ENCODE measurements at places on chromosomes 3 and 15.
A peak's percentile ranks its signal among the peaks of the same experiment; 100 is the strongest.

- no peak for DNase-seq
Measured at GRCh38 chr3:169383770-169384169, 279.7 kb downstream of the MECOM start.

DNA sequence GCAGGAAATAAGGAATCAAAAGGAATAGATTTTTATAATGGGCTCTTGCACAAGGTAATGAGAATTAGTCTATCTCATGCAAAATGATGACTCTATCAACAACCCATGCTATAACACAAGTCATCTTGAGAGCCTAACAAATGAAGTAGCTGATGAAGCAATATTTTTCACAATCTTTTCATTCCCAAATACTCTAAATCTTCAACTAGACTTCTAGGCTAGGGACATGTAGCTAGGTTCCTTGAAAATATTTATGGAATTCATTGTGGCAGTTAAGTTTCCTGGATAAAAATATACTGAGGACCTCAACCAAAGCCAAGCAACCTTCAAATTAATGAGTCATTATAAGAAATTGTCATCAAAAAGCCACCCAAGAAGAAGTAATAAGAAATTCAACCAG, 55.4 kb downstream of the DCBLD2 start:
- no peak for DNase-seq

- DNase-seq = peak; percentile 18
Measured at GRCh38 chr3:156633335-156633734, 41.1 kb upstream of the TIPARP start.

GRCh38 chr3:5192571-5193365, 5.3 kb downstream of the EDEM1 start:
- DNase-seq = no peak

- DNase-seq = peak; percentile 78
Measured at GRCh38 chr3:181709537-181710279, 2.0 kb upstream of the SOX2 start.

- DNase-seq = no peak
Measured at GRCh38 chr3:33035596-33035995, 61.4 kb downstream of the GLB1 start.

DNA sequence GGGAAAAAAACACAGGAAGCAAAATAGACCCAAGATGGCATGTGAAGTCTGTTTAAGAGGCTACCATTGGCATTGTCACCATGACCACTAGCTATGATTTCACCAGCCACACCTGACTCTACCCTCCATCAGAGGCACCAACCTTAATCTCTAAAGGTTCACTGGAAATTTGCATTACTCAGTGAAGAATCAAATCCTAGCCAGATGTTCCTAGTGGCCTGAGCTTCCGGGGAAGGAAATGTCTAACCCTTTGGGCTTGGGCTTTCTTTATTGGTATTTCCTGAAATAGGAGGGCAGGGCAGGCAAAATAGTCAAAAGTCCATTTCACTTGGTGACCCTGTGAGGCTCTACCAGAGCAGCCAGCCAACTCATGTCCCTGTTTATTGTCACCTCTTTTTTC, 110.9 kb upstream of the PHLDB2 start:
- no peak for DNase-seq

- no peak for DNase-seq
Measured at GRCh38 chr15:67732671-67733374, 92.5 kb upstream of the SKOR1 start.

GRCh38 chr15:62994975-62995681, 47.4 kb upstream of the TPM1 start:
- DNase-seq = no peak

DNA sequence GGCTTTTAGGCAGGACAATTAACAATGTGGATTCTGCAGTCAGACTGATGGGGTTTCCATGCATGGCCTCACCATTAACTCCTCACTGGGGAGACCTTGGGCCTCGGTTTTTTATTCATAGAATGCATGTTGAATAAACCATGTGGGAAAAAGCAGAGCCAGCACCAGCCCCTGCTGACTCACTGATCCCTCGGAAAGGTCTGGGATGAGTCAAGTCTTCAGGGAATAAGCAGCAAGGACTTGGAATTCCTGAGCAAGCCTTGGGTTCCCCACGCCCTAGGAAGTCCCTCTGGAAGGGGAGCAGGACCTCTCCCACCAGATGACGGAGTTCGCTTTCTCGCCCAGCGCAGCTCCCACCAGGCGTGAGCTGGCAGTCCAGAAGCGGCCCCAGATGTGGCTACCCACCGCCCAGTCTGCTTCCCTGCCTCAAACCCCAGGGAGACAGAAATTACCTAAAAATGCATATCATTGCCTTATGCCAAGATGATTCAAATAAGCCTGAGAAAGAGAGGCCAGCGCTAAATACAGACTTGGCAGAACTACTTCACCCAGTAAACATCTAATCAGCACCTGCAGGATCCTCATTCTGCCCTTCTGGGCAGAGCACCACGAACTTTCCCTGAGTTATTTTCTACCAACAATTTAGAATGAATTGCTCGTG, 45.4 kb downstream of the BTD start:
- DNase-seq = no peak

GRCh38 chr3:125374501-125374995, 577 bp downstream of the ZNF148 start:
- peak; percentile 11 for DNase-seq

GRCh38 chr3:175357758-175358157, 498.6 kb downstream of the NAALADL2 start:
- DNase-seq = no peak

- DNase-seq = no peak
Measured at GRCh38 chr3:122497425-122497824, 17.3 kb downstream of the KPNA1 start.

GRCh38 chr3:149716984-149717383, 35.3 kb downstream of the COMMD2 start:
- no peak for DNase-seq

GRCh38 chr15:99850517-99850916, 117.3 kb upstream of the LYSMD4 start:
- no peak for DNase-seq

DNA sequence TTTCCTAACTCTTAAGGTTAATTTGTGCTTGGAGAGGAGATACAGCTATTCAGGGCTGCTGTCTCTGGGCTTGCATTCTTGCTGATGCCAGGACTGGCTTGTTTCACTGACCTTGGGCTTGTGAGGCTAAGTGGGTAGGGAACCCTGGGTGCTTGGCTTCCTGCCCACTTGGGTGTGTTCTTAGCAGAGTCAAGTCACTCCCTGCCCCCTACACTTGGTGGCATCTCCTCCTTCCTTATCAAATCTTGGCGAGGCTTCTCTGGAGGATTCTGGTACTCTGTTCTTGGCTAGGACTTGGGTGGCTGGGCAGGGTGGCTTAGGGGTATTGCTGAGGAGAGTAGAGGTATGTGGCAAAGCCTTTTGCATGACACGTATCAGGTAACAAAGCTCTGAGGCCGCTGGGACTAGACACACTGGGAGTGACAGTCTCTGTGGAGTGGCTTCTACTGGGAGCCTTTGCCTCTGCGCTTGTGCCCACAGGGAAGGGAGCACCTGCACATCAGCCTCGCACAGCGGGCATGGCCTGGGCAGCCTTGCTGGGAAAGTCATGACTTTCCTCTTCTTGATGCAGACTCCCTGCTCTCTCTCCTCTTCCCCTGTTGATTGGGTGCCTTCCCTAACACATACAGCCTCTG, 41.8 kb downstream of the CHCHD6 start:
- no peak for DNase-seq

DNA sequence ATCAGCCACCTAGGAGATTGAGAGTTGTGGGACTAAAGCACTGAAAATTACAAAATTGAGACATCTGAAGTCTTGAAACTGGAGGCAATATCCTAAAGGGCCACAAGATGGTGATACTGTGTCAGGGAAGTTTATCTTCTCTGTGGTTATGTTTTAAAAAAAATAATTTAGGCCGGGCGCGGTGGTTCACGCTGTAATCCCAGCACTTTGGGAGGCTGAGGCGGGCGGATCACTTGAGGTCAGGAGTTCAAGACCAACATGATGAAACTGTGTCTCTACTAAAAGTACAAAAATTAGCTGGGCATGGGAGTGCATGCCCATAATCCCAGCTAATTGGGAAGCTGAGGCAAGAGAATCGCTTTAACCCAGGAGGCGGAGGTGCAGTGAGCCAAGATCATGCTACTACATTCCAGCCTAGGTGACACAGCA, 17.9 kb upstream of the NIT2 start:
- no peak for DNase-seq

GRCh38 chr3:174884776-174885568, 25.8 kb downstream of the NAALADL2 start:
- DNase-seq = no peak

GRCh38 chr15:36785396-36785795, 206.0 kb downstream of the CDIN1 start:
- no peak for DNase-seq

DNA sequence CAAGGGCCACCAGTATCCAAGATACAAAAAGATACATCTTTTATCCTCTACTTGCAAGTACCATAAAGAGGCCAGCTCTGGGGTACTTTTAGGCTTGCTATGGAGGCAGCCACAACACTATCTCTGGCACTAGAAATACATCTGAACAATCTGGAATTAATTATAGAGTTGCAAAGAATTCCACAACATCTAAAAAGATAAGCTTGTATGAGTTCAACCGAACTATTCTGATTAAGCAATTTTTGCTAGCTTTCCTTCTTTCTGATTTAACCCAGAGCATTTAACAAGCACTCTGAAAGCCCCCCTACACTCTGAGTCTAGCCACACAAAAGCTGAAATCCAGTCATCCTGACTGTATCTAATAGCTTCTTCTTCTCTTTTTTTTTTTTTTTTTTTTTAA, 95.4 kb downstream of the FRMD5 start:
- DNase-seq = no peak

DNA sequence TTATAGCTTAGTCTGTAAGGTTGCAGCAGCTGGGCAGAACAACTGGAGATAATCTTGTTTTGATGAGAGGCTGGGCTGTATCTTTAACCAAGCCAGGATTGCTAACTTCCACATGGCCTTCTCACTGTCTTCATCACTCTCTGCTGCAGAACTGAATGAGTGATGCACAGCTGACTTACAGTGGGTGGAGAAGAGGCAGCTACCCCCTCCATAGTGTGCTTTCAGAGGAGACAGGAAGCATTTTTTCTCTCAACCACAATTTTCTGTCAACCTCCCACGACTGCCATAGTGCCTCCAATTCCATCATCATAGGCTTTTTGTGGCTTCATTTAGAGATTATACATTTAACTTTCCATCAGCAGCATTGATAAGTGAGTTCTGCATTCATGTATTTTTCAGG, 168.2 kb downstream of the CLSTN2 start:
- DNase-seq = no peak

DNA sequence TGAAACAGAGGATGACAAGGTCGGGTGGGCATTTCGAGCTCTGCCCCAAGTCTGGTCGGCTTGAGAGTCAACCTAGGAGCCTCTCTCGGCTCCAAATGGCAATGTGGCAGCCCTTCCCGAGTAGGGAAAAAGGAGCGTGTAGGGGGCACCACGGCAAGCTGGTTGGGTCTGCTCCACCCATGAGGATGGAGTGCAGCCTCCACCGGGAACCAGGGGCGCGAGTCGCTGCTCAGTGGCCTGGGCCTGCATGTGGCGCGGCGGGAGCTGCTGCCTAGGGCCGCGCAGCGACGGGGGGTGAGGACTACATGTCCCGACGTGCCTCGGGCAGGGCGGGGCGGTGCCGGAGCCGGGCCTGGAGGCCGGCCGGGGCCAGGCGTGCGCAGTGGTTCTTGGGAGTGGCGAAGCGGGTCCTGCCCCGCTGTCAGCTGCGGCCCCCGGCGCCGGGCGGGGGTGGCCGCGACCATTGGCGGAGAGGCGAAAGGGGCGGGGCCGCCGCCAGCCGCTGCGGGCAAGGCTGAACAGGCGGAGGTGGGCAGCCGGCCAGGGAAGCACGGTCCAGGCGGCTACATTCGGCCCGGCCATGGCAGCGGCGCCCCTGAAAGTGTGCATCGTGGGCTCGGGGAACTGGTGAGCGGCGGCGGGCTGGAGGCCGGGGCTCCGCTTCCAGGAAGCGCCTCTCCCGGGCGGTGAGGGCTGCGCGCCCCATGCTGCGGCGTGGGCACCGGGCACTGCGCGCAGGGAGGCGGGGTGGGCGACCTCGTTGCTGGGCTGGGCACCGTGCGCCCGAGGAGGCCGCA, at the start of gene GPD1L:
TSS of gene GPD1L (plus strand) at position 489 of the 797 bp plus-strand sequence. CDS start at position 581, 92 bp downstream.
- peak; percentile 94 for DNase-seq

- no peak for DNase-seq
Measured at GRCh38 chr3:36784138-36784635, 19.8 kb upstream of the DCLK3 start.

GRCh38 chr3:71518089-71518488, 65.4 kb downstream of the FOXP1 start:
- DNase-seq = no peak

DNA sequence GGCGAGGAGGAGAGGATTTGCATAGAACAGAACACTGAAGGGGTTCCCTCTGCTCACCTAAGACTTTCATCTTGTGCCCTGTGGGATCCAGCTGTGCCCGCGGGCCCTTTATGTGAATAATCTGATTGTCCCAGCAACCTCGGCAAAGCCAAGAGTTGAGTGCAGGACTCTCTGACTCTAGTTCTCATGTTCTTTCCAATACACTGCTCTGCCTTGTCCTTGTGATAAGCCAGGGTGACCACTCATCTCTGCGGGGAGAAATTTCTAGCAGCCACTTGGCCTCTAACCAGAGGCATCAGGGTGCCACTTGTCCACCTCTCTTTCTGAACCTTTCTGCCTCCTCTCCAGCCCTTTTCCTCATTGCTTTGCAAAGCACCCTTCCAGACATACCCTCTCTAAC, 31.8 kb downstream of the AQP9 start:
- DNase-seq = no peak

DNA sequence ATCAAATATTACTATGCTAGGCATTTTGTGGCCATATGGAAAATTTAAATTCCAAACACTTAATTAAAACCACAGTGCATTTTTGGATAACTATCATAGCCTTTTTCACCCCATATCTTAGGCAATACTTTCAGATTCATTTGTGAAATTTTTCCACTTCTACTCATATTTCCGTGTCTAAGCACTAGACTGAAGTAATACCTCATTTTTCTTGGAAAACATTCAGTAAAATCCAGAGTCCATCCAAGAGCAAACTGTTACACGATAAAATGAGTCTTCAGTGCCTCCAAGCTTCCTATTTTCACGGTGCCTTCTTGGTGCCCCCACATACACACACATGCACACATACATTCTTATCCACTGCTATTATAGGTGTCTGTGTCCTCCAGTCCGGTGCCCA, 845.9 kb downstream of the TBL1XR1 start:
- DNase-seq = no peak

GRCh38 chr3:193768070-193768394, 175.0 kb downstream of the OPA1 start:
- DNase-seq = no peak

DNA sequence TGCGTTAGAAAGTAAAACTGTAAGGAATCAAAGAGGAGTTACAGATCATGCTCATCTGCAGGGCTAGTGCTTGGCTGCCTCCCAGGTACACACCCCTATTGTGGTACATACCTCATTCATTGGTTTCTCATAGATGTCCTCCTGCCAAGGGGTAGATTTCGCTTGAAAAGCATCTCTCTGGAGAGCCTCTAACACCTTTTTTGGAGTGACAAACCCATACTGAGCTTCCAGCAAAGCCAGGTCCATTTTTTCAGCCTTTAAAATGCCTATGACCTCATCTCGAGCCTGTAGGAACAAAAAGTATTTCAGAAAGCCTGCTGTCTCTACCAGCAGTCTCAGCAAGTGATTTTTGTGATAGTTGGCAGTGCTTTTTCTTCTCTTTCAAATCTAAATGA, 112.1 kb downstream of the CMSS1 start:
- no peak for DNase-seq

All from amygdala (tissue), 56 donors.